Frontal cortex (tissue), 4 donors: ENCODE measurements at places on chromosomes 11 and 22. TPM values are rescaled to one million over a fixed set of nuclear protein-coding genes. Genes with fewer than 3 reads are reported as not detected.

OR9Q2 gene
- under 0.01 TPM for total RNA-seq

DNA sequence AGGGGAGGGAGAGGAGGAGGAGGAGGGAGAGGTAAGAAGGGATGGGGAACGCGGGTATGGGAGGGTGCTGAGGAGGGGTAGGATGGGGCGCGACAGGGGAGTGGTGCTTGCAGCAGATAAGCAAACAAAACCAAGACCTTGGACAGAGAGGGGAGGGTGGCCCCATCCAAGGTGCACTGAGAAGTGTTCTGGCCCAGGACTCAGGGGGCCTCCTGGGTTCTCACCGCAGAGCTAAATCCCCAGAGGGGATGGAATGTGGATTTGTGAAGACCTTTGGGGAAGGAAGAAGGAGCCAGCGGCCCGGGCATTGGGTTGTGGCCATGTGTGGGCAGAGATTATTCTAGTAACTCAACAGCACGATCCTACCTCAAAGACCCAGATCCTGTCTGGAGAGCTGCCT is 90.9 kb upstream of the LINC01488 start:
- no peak for DNase-seq

DNA sequence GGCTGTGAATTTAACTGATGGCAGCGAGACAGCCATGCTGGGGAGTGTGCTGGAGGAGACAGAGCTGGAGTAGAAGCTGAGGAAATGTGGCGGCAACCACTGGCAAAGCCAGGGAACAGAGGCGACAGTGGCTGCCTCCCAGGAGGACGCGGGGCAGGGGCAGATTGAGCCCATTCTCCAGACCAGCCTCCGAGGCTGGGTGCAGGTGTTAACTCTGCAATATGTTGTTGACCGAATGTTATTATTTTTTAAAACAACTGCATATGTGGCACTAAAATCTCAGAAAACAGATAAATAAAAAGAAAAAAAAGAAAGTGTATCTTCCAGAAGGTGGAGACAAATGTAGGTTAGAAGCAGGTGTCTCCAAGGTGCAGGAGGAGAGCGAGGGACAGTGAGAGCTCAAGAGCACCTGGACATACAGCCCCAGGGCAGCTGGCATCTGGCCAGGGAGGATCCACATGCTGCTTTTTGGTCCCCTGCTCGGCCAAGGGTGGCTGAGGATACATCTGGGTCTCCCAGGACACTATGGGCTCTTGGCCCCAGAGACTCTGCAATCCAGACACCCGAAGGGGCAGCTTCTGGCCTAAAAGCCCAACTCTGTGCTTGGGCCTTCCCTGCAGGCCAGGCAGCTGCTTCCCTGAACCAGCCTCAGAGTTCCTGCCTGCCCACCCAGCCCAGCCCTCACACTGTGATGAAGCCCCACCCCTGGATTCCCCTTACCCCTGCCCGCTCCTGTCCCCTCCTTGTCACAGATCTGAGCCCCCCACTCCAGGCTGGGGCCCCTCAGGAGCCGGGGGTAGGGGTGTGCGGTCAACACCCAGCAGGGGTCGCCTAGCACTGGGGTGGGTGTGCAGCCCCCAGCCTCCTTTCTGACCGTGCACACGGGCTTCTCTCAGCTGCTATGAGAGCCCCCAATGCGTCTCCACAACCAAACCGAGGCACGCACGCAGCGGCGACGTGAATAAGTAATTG is 12.9 kb downstream of the RTN4R start:
- no peak for DNase-seq

DNA sequence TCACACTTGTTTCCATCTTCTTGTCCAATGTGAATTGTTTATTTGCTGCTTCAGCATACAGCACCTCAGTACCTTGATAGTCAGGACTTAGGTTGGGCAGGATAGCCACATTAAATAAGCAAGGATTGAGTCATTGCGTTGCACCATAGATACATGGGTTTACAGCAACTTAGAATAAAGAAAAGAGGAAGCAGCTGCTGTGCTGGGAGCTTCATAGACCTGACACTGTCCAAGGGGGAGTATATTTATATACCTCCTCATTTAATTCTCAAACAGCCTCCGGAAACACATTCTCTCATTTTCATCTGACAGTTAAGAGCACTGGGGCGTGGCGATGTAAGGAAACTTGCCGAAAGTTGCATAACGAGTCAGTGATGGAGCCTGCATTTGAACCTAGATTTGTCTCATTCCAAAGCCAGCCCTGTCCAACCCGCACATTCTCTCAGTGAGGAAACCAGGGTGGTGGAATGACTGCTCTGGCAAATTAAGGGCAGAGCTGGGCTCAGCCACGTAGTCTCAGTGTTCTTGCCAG is 42.2 kb downstream of the UBASH3B start:
- DNase-seq, result no peak

GRCh38 chr11:74773476-74773875 is 24.8 kb downstream of the RNF169 start:
- DNase-seq, result no peak

DNA sequence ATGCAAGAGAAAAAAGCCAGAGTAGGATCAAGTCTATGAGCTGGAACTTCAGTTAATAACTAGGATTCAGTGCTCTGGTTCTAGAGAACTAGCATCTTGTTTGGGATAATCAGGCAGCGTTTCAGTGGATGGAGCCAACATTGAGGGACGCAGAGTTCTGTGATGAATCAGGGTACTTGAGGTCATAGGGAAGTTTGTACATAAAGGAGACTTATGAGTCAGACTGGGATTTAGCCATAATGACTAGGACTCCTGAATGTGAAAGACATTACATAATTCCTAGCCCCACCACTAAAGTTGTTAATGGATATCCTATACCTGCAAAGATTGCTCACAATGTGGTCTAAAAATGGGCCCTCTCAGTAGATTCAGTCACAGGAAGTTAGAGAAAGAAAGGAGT is 6.8 kb downstream of the SLN start:
- no peak for DNase-seq

GRCh38 chr22:20010307-20011122 is 6.1 kb downstream of the ARVCF start:
- no peak for DNase-seq
